ENCODE measurements at places on chromosomes 2 and 18.

DNA sequence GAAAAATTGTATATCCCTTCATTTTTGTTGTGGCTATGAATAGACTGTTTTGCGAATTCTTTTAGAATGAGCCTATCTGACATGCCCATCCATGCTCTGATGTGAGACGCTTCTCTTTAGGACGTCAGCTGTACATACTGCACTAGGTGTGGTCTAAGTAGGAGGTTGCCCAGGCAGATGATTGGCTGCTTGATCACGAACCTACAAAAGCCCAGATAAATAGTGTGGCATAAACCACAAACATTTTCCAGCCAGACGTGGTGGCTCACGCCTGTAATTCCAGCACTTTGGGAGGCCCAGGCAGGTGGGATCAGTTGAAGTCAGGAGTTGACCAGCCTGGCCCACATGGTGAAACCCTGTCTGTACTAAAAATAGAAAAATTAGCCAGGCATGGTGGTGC lies 251.8 kb downstream of the AGAP1 start:
- DNase-seq: no peak

GRCh38 chr2:10431797-10432196 lies 16.3 kb downstream of the ODC1 start:
- DNase-seq: no peak

DNA sequence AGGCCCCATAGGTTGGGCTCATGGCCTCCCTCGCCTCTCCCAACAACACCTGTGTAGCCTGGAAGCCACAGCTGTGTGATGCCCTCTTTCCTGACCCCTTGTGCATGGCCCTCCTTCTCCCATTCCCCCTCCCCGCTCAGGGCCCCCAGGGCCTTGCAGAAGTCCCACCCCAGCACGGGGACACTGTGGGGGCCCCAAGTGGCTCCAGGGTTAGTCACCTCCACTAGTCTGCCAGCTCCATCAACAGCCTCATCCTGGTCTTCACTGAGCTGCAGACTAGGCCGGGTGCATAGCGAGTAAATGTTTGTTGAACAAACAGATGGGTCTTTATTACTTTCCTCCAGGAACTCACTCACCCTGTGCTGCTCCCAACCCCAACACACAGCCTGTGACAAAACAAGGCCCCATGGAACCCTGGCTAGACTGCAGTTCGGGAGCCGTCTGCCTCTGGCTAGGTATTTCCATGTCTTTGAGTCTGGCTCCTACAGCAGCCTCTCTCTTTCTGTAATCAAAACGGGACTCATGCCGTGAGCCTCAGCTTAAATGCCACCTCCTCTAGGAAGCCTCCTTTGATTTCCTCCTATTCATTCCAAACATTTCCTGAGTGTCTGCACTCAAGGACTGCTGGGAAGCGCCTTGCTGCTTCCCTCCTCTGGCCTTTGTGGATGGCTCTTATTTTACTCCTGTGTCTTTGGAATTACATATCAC lies 109.9 kb upstream of the ID2 start:
- DNase-seq: no peak

GRCh38 chr2:70030724-70031420 lies 56.4 kb upstream of the PCBP1 start:
- no peak for DNase-seq

DNA sequence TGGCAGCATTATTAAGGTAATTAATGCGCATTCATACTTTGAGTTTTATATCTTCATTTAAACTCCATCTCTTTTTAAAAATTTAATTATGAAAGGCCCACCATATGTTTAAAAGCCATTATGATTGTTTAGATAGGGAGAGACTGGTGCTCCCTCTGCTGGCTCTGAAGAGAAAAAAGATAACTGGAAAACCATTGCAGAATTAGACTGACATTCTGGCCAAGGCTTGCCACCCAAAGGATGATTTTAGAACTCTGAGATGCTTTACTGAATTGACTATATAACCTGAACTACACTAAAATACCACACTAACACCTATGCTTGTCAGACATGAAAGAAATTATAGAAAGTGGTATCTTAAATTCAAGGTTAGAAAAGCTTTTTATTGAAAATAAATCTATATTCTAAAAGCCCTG lies 127.6 kb upstream of the SPOPL start:
- no peak for DNase-seq

GRCh38 chr2:145593991-145594614 lies 1074.2 kb upstream of the ZEB2 start:
- DNase-seq: no peak

- DNase-seq: no peak
These were observed 13.1 kb downstream of the ZAP70 start for GRCh38 chr2:97726261-97727064.

DNA sequence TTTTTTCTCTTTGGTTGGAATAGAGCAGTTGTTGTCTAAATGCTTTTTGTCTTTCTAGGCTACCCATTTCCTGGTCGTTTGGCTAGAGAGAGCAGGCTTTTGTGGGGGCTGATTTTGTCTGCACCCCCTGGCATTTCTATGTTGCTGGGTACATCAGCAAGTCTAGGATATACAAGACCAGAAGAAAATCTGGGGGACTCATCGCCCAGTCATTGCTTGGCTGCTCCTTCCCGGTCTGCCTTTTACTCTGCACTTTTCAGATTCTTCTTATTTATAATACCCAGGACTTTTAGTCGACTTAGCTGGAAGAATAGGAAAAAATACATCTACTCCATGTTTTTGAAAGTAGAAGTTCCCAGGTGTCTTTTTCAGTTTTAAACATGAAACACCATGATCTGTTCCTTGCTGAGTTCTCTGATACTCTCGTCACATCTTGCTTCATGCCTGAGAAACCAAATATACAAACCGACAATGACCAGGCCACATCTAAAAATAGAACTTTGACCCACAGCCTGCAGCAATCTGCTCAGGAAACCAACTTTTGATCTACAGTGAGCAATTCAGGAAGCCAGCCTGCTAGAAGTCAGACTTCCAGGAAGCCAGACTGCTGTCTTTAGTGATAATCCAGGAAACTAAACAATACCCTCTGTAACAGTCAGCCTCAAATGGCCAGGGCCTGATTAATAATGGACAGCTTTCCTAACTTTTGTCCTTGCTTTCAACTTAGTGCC lies 163.8 kb upstream of the MEX3C start:
- no peak for DNase-seq

GRCh38 chr2:23478087-23478932 lies 93.3 kb downstream of the KLHL29 start:
- no peak for DNase-seq

DNA sequence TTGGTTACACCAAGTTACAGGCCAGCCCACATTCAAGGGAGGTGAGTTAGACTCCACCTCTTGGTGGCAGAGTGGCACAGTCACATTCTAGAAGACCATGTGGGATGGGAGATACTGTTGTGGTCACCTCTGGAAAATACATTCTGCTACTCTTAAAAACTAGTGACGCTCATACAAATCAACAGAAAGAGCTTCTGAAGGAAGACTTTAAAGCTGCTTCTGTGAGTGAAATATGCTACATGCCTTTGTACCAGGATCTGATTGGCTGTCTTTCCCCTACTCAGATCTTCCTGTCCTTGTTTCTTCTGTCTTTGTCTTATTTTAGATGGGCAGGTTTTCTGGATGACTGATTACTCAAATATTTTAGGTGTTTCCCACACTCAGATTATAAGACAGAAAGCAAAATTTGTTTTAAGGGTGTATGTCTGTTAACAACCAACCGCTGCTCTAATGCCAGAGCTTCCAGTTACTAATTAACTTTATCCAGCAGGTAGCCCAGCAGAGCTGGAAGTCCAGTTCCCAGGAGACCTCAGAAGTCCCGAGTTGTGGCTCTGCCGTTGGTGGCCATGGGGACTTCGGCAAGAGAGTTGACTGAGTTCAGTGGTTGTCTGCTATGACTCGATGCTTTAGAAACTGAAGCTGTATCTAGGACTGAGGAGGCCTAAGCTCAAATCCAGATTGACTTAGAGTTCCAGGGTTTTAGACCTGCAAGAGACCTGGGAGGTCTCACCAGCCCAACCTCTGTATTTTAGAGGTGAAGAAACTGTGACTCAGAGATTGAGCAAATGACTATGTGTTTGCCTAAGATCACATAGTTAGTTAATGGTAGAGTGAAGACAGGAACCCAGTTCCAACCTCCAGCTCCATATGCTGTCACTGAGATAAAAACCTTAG lies 7.4 kb downstream of the IL1R2 start:
- no peak for DNase-seq

- no peak for DNase-seq
These were observed 679 bp downstream of the TSGA10 start for GRCh38 chr2:99153921-99154604.

- no peak for DNase-seq
These were observed 62.6 kb downstream of the SMAD7 start for GRCh38 chr18:48887905-48888772.

DNA sequence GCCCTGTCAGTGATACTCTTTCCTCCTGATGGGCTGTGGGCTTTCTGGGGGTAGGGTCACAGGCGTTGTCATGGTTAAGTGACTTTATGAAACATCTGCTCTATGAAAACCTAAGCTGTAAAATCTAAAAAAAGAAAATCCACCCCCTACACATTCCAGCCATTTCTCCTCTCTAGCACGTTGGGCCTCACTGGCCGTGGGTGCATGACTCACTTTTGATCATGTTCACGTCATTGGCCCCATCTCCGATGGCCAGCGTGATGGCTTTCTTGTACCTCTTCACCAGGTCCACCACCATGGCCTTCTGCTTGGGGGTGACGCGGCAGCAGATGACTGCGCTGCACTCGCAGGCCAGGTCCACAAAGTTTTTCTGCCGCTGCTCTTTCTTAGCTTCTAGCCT lies 39.3 kb upstream of the NARS1 start:
- no peak for DNase-seq

- no peak for DNase-seq
These were observed 84.1 kb upstream of the RGPD4 start for GRCh38 chr2:107742460-107743027.

DNA sequence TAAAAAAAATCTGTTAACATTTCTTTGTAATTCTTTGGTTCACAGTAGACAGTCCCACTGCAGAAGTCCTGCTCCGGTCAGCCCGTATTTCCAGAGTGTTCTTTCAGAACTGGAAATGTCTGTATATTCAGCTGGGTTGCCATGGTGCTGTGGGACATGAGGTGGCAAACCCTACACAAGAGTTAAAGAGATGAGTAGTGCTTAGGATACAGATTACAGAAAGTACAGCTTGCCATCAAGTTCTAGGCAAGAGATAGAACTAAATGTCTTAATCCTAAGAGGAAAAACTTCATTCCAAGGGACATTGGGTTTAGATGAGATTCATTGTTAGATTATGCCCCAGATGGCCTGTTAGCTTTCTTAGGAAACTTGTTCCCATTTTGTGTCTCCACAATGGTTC lies 60.1 kb downstream of the FMNL2 start:
- DNase-seq: no peak

GRCh38 chr2:68770271-68771111 lies 35.9 kb downstream of the ARHGAP25 start:
- no peak for DNase-seq

GRCh38 chr2:26002632-26003310 lies 20.5 kb upstream of the KIF3C start:
- DNase-seq: no peak

GRCh38 chr2:207067473-207067872 lies 98.3 kb downstream of the KLF7 start:
- DNase-seq: no peak

DNA sequence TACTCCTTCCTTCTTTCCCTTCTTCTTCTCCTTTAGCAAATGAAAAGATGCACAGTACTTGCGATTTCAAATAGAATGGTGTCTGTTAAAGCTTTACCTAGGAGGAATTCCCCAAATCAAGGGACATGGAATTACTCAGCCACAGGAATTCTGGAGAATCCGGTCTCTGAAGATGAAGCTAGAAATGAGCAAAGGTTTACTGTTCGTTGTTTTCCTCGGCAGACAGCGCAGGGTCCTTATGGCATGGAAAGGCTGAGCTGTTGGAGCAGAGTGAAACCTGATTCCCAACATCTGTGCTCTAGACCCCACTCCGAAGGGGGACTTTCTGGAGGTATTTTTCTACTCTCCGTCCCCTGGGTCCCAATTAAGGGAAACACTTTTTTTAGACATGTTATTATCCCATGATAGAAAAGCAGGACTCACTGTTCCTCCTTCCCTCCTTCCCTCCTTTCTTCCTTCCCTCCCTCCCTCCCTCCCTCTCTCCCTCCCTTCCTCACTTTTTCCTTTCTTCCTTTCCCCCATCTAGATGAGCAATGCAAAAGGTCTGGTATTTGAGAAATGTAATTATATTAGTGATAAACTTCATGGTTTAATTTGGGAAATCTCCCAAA lies 47.1 kb downstream of the CDCA7 start:
- DNase-seq: no peak

DNA sequence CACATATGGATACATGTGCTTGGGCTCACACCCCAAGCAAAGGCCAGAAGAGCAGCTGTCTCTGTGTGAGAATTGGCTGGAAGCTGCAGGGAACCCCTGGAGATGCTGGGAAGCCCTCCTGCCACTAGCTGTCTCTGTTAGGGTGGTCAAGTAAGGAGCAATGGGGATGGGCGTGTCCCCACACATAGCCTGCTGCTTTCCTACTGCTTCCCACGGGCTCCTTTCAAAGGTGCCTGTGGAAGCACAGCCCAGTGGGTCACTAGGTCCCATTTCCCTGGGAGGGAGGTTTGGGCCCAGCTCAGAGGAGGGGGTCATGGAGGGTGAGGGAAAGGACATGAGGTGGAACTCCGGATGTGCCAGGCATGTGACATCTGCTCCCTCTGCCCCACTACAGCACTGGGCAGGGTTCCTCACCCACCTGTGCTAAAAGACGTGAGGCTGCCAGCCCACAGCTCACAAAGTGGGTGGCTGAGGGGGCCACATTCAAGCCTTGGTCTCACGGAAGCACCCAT lies 24.4 kb upstream of the MAL start:
- DNase-seq: no peak

- no peak for DNase-seq
These were observed 74.8 kb downstream of the B3GNT2 start for GRCh38 chr2:62270728-62271127.

- DNase-seq: no peak
These were observed 8.3 kb downstream of the DDX1 start for GRCh38 chr2:15599994-15600393.

- no peak for DNase-seq
These were observed 558.4 kb downstream of the SLC4A3 start for GRCh38 chr2:220185766-220186305.

DNA sequence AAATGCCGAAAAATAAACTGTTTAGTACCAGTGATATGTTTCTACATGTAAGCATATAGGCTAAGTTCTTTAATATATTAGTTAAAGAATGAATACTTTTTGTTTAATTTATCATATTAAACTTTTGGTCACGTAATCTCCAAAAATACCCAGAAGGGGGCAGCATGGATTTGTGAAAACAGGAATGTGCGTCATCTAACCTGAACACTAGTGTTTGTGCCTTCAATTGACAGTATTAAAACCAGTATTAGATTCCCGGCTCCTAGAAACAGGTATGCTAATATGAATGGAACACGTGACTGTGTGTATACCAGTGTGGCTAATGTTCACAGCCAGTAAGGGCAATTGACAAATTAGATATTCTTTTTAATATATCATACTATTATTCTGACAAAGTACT lies 51.8 kb downstream of the WDR7 start:
- DNase-seq: no peak

- DNase-seq: no peak
These were observed 544.9 kb upstream of the LINC00305 start for GRCh38 chr18:64693766-64694165.

Data from stimulated activated CD8-positive, alpha-beta memory T cell treated with anti-CD3 and anti-CD28 coated beads, Interleukin-4, amount 100 ng/mL, for 24 hours (primary cell).